C1 segment of cervical spinal cord (tissue), 14 donors: ENCODE measurements at places on chromosomes 7 and 10.

GRCh38 chr10:971150-971542, 17.1 kb upstream of the GTPBP4 start:
- DNase-seq: no peak

DNA sequence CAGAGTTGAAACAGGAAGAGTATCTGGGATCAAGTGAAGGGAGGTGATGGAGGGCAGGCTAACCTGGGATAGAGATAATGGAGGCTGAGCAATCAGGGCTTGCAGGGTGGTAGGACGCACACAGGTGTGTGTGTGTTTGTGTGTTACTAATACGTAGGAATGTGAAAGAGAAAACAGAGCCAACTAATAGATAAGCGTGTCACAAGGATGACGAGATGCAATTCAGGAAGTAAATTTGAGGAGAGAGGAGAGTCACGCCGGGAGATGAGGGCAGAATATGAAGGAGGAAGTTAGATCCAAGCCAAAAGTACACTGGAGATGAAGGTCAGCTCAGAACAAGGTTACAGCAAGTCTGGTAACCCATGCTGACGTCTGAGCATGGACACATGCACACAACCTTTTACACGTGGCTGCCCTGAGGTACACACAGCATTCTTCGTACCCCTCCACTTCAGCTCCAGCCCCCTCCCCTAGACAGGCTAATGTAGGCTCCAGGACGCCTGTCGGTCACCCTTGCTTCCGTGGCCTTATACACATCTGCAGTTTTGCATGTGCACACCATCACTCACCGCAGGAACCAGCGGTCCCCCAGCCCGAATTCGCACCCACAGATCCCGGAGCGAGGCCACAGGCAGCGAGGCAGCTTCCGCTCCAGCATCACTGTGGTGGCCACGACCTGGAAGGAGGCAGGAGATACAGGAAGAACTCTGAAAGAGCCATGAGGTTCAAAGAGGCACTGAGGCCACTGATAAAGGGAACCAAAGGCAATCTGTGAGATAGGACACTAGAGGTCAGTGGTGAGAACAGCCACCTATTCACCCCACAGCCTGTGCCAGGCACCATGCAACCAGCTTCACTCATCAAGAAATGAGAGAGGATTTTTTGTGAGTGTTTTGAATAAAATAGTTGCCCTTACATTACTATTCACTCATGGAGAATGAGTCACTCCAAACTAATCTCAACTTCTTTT, 23.7 kb upstream of the TRPV6 start:
- DNase-seq: no peak

DNA sequence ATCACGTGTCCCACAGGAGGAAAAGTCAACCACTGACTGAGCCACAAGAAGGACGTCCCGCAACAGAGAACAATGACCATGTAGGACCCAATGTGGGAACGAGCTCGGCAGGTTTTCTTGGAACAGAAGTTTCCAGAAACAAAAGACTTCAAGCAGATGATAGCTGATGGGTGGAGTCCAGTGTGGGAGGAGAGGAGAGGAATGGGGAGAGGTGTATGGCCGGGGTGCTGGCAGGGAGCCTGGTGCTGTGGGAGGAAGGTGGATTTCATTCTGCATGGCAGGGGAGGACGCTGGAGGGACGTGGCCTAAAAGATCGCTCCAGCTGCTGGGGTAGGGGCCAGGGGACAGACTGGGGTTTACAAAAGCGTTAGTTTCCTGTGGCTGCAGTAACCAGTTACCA, 48.5 kb upstream of the LMTK2 start:
- DNase-seq: no peak

DNA sequence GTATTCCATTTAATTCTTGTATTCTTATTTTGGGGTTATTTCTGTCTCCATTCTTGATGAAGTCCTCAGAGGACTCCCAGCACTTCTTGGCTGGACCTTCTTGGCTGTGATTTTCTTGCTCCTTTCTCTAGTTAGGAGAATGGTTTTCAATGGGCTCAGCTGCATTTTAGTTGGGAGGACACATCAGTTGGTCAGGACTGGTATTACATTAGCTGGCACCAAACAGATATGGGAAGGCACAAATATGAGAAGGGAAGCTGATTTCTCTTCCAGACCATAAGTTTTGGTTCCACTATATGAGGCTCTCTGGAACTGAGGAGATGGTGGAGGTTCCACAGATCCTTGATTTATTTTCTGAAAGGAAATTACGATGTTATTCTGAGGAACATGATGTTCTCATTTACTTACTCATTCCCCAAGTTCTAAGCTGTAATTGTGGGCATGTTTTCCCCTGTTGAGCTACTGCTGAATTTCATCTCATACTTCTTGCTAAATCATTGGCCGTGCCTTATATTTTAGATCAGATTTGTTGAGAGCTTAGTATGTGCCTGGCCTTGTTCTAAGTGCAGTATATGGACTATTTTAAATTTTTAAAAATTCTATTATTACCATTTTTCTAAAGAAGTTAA, 261.0 kb downstream of the THSD7A start:
- DNase-seq: no peak
